Glomerular endothelial cell (primary cell): ENCODE measurements at places on chromosomes 6 and 20. TPM values are rescaled to one million over a fixed set of nuclear protein-coding genes. Genes with fewer than 3 reads are reported as not detected.

The JAG1 gene
- 104 and 155 TPM in 2 replicates for total RNA-seq

The TNNC2 gene
- total RNA-seq = not detected in 2 replicates

The BCKDHB gene
- 9.7 and 10.6 TPM in 2 replicates for total RNA-seq

The ELOVL5 gene
- 86.6 and 109 TPM in 2 replicates for total RNA-seq

The SLC22A1 gene
- total RNA-seq = not detected in 2 replicates

The SPATS1 gene
- not detected in 2 replicates for total RNA-seq

The IP6K3 gene
- not detected in 2 replicates for total RNA-seq

The ATP6V1G2 gene
- total RNA-seq = 0.18 and 1.2 TPM in 2 replicates

The ITPR3 gene
- total RNA-seq = 66.6 and 79.7 TPM in 2 replicates

The EEF1A2 gene
- 2.5 and 4.6 TPM in 2 replicates for total RNA-seq

The KHDC1L gene
- total RNA-seq = not detected in 2 replicates

The COL21A1 gene
- total RNA-seq = 0.29 and 0.82 TPM in 2 replicates

The PROKR2 gene
- total RNA-seq = not detected in 2 replicates

The PPIL1 gene
- total RNA-seq = 25.4 and 33.3 TPM in 2 replicates

The TSPO2 gene
- total RNA-seq = not detected in 2 replicates

The COL19A1 gene
- not detected in 2 replicates for total RNA-seq

The VEGFA gene
- total RNA-seq = 26.1 and 28.0 TPM in 2 replicates

The PI16 gene
- 0.23 TPM in 1 of 2 replicates, not detected in the other for total RNA-seq

The GTSF1L gene
- total RNA-seq = not detected in 2 replicates

The DDO gene
- total RNA-seq = 0.53 and 2.0 TPM in 2 replicates
